ENCODE measurements at places on chromosomes 2 and 18. TPM values are rescaled to one million over a fixed set of nuclear protein-coding genes. Genes with fewer than 3 reads are reported as not detected.

GRCh38 chr18:9950289-9951016 lies 36.6 kb downstream of the VAPA start:
- DNase-seq, result no peak

- no peak for DNase-seq
Measured at GRCh38 chr2:45963816-45964215, 312.3 kb downstream of the PRKCE start.

DNA sequence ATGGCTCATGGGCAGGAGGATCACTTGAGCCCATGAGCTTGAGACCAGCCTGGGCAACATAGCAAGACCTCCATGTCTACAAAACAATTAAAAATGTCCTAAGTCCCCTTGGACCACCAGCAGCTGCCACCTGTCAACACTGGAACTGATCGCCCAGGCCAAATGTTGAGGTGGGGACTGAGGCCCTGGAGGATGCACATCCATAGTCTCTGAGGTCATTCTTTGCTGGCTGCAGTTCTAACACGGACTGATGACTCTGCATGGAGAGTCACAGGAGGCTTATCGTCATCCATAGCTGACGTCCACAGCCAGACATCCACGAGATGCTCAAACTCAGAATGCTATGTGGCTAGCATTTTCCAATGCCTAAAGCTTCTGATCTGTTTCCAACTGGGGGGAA lies 151.3 kb downstream of the BCL2 start:
- DNase-seq, result no peak

DNA sequence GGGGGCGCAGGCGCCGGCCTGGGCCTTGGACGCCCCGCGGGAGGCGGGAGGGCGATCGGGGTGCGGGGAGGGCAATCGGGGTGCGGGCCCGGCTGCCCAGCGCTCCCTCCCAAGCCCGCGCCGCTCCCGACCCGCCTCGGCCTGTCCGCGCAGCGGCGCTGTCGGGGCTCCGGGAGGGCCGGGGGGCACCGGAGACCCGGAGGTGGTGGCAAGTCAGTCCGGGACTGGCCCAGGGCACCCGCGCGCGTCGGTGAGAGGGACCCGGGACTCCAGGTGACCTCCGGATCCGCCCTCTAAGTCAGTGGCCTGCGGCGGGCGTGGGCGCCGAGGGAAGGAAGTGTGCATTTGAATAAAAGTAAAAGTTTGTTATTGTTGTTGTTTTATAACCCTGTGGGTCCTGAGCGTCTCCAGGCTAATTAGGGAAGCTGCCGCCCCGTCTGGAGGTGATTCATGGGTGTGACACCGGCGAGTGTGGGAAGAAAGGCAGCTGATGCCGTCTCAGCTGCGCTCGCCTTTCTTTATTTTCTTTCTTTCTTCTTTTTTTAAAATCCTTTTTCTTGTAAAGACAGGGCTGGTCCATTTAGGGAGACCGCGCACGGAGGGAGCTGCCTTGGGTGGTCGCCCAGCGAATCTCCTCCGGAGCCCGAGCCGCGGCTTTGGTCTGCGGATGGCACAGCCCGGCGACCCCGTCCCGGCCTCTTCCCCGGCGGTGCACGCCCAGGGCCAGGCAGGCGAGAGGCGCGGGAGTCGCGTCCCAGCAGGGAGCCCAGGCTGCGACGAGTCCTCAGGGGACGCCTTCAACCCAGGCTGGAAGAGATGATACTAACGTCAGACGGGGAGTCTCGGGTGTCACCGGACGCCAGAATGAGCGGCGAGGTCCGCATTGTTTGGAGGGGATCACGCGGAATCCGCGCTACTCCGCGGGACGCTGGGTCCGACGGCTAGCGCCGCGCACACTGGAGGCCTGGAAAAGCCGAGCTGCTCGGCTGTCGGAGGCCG lies 627 bp upstream of the CRACDL start:
- DNase-seq, result peak; percentile 59

DNA sequence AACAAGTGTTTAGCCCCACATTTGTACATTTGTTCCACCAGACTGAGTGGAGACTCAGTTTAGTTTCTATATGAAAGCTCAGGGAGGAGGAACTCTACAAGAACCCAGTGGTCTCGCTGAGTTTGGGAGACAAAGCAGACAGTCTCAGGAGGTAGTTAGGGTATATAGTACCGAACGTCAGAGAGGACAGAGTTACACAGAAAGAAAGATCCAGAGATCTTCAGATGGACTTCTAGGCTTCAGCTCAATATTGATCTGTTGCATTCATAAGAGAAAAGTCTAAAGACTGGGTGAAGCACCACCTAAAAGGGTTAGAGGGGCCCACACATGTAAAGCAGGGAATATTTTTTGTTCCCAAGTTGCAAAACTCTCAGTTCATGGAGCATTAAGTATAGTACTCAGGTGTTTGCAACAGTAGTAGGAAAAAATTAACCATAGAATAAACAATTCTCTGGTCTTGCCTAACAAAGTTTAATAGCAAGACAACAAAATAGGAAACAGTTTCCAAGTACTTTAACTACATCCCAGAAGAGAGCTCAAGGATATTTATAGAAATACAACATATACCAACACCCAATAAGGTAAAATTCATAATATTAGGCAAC lies 4.2 kb downstream of the TFPI start:
- DNase-seq, result no peak

GRCh38 chr2:180359522-180360282 lies 352.6 kb upstream of the CWC22 start:
- DNase-seq, result no peak

- DNase-seq, result no peak
Measured at GRCh38 chr18:31064130-31064529, 21.6 kb upstream of the DSC3 start.

- DNase-seq, result no peak
Measured at GRCh38 chr2:240832921-240833494, 13.0 kb upstream of the KIF1A start.

DNA sequence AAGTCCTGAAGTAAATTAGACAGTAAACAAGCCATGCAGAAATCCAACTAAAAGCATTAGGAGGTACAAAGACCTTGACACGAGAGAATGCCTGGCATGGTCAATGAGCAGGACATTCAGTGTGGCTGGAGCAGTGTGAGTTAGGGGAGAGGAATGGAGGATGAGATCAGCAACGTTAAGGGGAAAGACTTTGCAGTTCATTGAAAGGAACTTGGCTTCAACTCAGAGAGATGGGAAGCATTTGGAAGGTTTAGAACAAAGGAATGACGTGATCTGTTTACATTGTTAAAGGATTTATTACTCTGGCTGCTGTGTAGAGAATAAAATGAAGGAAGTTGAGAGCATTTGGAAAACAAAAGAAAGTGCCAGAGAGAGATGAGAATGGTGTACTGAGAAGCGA lies 621.3 kb downstream of the XIRP2 start:
- DNase-seq, result no peak

GRCh38 chr2:142041996-142042395 lies 88.8 kb downstream of the LRP1B start:
- DNase-seq, result no peak

Gene DAW1
- total RNA-seq, result 0.61 TPM
